Activated CD4-positive, alpha-beta T cell treated with anti-CD3 and anti-CD28 coated beads, Interleukin-2, amount 50 U/mL, for 4 hours (primary cell): ENCODE measurements at places on chromosomes 7 and 10.

DNA sequence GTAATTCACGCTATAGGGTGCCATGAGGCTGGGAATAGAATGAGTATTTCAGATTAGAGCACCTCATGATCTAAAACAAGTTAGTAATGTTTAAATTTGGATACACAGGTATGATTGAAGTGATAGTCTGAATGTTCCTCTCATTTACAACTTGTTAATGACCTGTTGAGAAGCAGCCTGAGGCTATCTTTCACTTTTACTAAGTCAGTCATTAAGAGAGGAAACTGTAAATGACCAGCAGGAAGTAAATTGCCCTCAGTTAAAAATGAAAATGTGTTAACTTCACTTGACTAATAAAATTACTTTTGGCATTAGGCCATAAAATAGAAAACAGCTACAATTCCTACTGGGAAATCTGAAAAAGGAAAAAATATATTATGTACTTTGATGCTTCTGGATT lies 1042.0 kb downstream of the DNAJB9 start:
- no peak for DNase-seq

DNA sequence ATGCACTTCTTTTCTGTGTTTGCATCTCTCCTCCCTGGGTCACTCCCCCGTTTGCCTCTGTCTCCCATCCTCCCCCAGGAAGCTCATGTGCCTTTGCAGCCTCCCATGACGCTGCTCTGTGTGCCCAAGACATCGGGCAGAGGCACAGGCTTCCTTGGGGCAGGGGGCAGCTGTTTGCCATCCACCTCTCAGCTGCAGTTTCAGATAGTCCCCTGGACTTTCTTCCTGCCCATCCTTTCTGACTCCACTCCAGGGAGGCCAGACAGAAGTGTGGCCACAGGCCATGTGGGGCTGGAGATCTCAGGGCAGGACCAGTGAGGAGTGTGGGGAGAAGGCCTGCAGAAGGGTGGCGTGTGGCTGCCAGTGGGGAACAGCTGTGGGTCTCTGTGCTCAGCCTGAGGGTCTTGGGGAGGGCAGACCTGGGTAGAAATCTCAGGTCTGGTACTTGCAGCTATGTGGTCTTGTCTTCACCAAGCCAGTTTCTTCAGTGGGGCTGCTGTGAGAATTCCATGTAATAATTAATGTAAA lies 10.6 kb upstream of the SAMD8 start:
- no peak for DNase-seq

- no peak for DNase-seq
Measured at GRCh38 chr10:82438277-82438676, 563.3 kb downstream of the NRG3 start.

DNA sequence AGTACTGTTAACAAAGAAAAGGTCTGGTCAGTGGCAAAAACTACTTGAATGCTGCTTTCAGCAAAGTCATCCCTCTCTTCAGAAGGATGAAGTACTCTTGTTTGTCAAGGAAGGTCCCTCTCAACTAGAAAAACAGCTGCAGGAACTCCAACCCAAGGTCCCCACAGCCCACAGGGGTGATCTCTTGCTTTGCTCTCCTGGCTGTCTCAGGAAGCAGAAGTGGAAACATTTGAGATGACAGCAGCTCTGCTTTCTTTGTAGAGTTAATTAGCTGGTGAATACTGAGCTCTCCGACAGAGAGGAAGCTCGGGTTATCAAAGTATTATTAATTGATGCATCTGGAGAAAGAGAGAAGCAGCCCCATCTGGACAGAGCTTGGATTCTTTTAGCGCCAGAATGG lies 25.4 kb upstream of the LRGUK start:
- no peak for DNase-seq

- no peak for DNase-seq
Measured at GRCh38 chr7:50474382-50475160, 24.4 kb upstream of the FIGNL1 start.

- no peak for DNase-seq
Measured at GRCh38 chr7:54811846-54812254, 52.8 kb upstream of the SEC61G start.

DNA sequence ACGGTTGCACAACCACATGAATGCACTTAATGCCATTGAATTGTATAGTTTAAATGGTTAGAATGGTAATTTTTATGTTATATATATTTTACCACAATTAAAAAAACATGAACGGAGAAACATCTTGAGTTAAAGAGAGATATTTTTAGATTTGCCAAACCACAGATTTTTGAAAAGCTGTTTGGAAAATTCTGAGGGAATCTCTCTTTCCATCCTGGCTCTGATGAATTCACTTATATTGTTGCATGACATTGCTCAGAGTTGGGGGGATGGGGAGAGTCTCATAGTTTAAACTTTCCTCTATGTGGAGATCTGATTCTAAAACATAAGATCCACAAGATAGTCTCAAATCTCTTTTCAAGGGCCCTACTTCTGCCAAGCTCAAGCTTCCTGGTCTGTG lies 275.0 kb upstream of the NPVF start:
- no peak for DNase-seq

- DNase-seq = no peak
Measured at GRCh38 chr10:123847686-123848432, 43.7 kb downstream of the CPXM2 start.

- no peak for DNase-seq
Measured at GRCh38 chr10:113557424-113557862, 4.6 kb downstream of the HABP2 start.

DNA sequence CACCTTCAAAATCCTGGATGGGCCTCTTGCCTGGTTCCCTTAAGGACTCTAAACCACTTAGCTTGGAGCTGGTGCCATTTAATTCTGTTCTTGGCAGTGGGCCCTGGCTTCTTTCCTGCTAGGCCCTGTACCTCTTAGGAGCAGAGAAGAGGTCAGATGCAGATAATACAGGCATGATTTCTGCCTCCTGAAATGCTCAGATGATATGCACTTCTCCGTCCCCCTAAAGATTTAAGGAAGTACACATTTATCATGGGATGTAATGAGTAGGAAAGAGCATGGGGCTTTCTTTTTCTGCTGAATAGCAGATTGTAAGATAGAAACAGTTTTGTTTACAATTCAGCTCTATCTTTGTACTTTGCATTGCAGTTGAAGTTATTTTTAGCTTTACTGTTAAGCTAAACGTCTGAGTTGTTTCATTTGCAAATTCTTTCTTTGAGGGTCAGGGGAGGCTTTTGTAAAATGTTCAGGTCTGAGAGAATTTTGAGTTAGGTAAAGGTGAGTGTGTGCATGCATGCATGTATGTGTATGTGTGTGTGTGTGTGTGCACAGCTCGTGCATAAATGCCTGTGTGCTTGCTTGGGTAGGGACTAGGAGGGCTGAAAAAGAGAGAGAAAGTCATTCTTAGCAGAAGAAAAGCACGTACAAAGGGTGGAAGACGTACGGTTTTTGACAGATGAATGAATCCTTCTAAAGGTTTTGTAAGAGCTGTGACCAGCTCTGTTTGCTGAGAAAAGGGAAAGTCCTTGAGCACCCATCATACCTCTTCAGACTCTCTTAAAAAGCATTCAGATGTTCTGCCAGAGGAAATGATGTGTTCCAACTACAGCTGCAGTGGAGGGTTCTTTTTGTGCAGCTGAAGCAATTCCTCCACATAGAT lies 364.2 kb downstream of the AUTS2 start:
- DNase-seq = no peak

DNA sequence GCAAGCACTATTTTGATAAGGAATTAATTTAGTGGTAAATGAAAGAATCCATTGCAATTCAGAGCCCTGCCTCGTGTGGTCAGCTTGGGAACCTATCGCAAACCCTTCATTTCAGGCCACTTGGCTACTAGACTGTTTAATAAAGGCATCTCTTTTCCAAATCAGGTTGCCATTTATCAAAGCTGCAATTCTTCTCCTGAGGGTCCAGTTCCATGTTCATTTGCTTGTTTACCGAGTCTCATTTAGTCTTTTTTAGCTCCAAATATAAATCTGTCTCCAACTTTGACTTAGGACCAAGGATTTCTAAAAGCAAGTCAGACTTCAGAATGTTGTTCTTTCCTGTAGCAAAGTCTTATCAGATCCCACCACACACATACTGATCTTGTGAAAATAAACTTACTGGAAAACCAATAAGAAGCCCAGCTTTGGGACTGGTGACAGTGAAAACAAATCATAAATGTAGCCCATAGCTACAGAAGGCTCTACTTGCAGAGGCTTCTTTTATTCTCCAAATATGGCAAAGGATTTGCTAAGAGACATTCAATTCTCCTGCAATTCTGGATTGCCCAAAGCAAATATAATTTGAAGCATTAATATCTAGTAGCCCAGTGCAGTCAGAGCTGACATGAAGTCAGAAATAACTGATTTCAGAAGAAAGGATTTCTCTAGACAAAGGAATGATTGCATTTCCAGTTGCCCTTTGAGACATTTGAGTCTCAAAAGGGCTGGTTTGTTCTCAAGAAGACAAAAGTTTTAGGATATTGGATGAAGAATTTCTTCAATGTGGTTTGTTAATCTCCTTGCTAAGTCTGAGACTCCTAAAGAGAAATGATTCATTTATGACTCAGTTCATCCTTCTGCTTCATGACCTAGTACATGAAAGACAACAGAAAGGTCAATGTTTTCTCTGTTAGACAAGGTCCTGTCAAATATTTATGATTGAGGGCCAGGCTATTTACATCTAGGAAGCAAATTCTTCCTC lies 28.0 kb downstream of the PPP1R3C start:
- no peak for DNase-seq

- peak; percentile 8 for DNase-seq
Measured at GRCh38 chr10:72834183-72834825, 59.2 kb upstream of the OIT3 start.
